ENCODE measurements at places on chromosomes 13 and 19.
A peak's percentile ranks its signal among the peaks of the same experiment; 100 is the strongest.

DNA sequence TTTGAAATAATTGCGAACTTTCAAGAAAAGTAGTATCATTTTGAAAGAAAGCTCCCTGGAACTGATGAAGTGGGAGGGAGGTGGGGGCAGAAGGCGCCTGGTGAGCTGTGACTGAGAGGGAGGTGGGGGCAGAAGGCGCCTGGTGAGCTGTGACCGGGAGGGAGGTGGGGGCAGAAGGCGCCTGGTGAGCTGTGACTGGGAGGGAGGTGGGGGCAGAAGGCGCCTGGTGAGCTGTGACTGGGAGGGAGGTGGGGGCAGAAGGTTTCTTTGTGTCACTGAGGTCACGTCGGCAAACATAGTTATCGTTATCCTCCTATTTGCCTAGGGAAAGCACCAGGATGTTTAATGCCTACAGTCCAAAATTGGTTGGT is 24.2 kb downstream of the C2CD4C start:
- no peak for DNase-seq

DNA sequence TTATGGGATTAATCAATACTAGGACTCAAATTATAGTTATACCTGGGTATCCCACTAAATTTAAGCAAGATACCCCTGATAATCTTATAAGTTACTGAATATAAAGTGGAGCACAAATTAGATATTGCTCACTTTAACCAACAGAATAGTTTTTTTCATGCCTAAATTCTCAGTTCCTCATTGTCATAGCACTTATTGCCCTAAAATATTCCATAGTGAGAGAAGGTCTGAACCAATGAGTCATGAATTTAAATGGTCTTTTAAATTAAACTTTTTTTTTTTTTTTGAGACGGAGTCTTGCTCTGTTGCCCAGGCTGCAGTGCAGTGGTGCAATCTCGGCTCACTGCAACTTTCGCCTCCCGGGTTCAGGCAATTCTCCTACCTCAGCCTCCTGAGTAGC is 42.4 kb downstream of the ZNF136 start:
- DNase-seq: no peak

- no peak for DNase-seq
Measured at GRCh38 chr13:95624020-95624419, 20.5 kb downstream of the DZIP1 start.

- DNase-seq: no peak
Measured at GRCh38 chr13:80237646-80238045, 103.3 kb downstream of the SPRY2 start.

- no peak for DNase-seq
Measured at GRCh38 chr19:33280351-33280921, 21.9 kb downstream of the CEBPA start.

- DNase-seq: no peak
Measured at GRCh38 chr13:78993792-78994191, 334.8 kb upstream of the OBI1 start.

- DNase-seq: no peak
Measured at GRCh38 chr13:34152996-34153395, 335.0 kb downstream of the RFC3 start.

DNA sequence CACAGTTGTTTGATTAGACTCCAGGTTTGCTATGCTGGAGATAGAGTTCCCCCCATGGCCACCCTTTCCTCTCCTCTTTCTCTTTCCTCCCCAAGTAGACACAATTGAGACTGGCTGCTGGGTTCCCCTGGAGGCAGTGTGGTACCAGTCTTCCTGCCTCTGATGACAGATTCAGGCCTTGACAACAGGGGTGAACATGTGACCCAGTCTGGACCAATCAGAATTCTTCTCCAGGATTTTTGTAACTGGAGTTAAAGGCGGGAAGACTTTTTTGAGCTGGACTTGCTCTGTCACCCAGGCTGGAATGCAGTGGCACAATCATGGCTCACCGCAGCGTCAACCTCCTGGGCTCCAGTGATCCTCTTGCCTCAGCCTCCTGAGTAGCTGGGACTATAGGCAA is 48.7 kb downstream of the CCNE1 start:
- no peak for DNase-seq

DNA sequence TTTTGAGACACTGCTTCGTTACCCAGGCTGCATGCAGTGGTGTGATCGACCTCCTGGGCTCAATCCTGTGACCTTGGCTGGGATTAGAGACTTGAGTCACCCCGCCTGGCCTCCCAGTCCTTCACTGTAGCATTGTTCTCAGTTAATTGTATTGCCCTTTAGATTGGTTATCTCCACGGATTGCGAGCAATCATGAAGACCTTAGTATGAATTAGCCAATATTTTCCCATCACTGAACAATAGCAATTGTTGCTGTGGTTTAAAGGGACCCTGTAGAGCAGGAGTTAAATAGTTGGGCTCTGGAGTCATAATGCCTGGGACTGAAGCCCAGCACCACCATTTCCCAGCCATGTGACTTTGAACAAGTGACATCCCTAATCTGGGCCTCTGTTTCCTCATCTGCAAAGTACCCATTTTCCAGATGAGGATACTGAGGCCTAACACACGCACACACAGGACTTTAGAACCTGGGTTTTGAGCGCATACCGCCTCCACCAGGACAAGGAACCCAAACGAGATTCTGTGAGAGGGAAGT is 8.4 kb downstream of the PPP1R14A start:
- no peak for DNase-seq

DNA sequence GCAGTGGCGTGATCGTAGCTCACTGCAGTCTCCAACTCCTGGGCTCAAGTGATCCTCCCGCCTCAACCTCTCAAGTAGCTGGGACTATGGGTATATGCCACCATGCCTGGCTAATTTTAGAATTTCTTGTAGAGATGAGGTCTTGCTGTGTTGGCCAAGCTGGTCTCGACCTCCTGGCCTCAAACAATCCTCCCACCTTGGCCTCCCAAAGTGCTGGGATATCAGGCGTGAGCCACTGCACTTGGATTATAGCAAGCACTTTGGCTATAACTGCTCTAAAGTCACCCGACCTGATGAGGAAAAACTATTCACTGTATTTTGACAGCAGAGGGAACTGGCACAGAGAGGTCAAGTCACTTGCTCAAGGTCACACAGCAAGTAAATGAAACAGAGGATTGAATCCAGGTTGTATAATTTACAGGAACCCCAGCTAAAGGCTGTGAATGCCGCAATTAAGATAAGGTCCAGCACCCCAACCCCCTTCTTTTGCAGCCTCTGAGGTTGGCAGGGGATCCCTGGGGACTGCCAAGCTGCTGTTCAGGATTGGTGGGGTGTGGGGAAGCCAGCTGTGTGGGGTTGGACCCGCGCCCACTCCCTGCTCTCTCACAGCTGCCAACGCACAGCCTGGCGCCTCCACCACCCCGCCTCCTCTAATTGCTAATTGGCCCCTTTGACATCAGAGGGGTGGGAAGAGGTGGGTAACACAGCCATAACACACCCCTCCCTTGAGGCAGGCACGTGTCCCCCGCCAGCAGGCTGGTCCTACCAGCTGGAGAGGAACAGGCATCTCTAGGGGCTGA is 6.0 kb downstream of the TMIGD2 start:
- DNase-seq: no peak

DNA sequence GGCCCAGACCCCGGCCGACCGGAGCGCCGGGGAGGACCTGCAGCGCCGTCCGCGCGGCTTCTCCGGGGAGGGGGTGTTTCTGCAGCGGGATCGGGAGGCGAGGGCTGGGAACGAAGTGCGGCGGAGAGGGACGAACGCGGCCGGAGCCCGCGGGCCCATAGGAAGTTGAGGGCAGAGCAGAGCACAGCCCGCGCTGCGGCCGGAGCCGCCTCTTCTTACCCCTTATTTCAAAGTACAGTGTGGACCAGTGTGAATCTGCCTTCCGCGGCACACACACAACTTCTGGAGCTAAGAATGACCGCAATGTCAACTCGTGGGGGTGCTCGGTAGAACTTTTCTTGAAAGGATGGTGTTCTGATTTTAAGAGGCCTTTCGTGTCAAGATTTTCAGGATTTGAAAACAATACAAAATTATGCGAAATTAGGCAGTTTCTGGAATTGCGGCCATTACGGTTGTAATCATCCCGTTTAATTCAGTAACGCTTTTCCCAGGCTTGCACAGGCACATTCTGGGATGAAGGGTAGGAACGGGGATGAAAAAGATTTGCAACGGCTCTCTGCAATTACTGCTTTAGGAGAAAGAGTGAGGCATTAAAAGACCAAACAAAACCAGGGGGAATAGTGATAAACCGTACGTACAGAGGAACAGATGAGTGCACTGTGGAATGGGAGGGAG is 821 bp downstream of the TDRD3 start:
- peak; percentile 14 for DNase-seq

GRCh38 chr19:7348587-7349230 is at the start of gene ARHGEF18:
Gene ARHGEF18, plus strand, starts transcription at chr19:7348937. Its CDS starts 13,954 bp downstream, at chr19:7362891.
- no peak for DNase-seq

DNA sequence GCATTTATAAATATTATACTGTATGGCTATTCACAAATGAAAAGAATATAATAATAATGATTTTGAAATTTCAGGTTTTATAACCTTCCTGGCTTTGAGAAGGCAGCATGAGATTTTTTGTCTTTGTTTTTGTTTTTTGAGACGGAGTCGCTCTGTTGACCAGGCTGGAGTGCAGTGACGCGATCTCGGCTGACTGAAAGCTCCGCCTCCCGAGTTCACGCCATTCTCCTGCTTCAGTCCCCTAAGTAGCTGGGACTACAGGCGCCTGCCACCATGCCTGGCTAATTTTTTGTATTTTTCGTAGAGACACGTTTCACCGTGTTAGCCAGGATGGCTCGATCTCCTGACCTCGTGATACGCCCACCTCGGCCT is 64.1 kb downstream of the ZNF429 start:
- DNase-seq: peak; percentile 43

GRCh38 chr19:29671393-29672160 is 6.3 kb downstream of the PLEKHF1 start:
- peak; percentile 75 for DNase-seq

GRCh38 chr19:40539070-40539469 is 37.6 kb upstream of the SHKBP1 start:
- no peak for DNase-seq

DNA sequence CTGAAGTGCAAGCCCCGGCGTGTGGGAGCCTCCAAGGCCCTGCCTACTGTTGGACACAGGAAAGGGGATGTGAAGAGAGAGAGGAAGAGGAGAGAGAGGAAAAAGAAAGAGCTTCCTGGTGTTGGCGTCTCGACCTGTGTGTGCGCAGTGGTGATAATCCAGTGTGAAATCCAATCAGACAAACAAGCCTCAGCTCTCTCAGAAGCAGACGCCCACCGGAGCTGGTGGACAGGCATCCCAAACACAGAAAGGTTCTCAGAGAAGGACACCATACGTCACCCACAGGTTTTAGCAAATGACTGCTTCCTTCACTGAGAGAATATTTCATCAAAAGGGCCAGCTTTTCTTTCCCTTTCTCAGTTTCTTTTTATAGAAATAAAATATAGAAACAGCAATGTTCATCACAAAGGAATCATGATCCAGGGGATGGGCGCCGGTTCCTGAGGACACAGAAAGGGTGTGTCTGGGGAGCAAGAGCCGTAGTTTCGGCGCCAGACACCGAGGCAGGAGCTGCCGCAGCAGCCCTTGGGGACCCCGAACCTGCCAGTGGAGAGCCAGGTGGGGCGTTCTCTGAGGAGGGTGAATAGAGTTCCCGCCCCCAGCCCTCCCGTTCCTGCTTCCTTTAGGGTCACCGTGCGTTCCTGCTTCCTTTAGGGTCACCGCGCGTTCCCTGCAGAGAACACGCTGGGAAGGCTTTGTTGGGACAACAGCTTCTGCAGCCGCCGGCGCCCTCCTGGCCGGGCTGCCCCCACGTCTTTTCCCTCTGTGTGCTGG is 145.8 kb upstream of the SOX1 start:
- DNase-seq: no peak

DNA sequence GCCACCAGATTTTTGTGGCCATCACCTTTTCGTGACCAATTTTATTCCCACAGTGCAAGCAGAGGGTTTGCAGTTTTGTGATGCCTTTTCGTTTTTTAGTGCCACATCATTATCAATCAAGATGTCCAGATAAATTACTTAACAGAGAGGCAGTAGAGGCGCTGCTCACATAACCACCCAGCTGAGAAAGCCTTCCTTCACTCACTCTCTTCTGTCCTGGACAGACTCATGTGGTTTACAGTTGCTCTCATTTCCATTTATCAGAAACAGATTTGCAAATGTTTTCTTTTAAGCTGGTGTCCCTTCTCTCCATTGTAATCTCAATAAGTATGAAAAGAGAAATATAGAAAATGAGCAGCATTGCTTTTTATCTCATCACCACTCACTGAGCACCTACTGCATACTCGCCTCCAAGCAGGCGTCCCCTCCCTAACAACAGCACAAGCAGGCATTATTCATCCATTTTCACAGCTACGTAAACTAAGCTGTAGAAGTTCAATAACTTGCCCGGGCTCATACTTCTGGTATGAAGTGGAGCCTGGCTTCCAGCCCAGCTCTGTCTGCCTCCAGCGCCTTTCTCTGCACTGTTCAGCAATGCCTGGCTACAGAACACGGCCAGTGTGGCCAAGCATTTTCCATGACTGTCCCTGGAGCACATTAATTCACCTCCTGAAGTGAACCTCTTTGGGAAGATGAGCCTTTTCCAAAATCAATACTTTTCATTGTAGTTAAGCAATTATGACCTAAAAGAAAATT is 34.6 kb upstream of the KATNAL1 start:
- DNase-seq: no peak

DNA sequence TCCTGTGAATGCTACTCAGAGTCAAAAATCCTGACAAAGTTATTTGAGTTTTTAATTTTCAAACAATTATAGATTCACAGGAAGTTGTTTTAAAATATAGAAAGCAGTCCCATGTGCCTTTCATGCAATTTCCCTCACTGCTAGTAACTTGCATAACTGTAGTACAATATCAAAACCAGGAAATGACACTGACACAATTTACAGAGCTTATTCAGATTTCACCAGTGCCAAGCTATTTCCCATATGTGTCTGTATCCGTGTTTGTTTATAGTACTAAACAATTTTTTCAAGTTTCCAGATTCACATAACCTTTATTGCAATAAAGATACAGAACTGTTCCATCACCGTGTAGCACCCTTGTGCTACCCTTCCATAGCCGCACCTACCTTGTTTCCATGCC is 934.6 kb downstream of the PCDH17 start:
- no peak for DNase-seq

- no peak for DNase-seq
Measured at GRCh38 chr19:43371909-43372308, 18.4 kb downstream of the CD177 start.

- DNase-seq: no peak
Measured at GRCh38 chr19:13825489-13826441, 30.5 kb downstream of the ZSWIM4 start.

DNA sequence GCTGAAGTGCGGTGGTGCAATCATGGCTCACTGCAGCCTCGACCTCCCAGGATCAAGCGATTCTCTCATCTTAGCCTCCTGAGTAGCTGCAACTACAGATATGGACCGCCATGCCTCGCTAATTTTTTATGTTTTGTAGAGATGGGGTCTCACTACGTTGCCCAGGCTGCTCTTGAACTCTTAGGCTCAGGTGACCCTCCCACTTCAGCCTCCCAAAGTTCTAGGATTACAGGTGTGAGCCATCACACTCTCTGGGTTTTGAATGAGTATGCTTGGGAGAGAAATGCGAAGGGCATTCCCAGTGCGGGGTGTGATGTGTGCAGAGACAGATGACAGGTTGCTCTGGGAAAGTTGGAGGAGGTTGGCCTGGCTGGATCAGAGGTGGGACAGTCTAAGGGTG is 49.0 kb downstream of the RYR1 start:
- no peak for DNase-seq
